Glutamatergic neuron (in vitro differentiated cells): ENCODE measurements at places on chromosomes 1 and 21.

DNA sequence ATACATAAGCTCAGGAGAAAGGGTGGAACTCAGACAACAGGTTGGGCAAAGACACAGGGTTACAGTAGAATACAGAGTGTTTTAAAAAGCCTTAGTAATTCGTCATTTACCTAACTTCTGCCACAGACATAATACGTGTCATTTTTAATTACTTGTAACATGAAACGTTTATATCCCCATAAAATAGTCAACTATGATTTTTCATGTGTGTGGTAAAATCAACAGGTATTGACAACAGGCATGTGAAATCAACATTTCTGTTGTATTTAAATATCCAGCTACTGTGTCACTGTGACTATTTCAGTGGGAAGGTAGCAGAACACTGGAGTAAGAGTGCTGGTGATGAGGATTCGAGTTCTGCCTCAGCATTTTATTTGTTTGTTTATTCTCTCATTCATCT is 5.7 kb downstream of the FAM163A start:
- no peak for DNase-seq
- no peak overlapping the region for H3K4me3 ChIP-seq
- H3K27me3 ChIP-seq, result peaks cover 21% of the 10 kb centered on the region
- no peak overlapping the region for H3K27ac ChIP-seq
- peaks cover 19% of the 10 kb centered on the region for H3K36me3 ChIP-seq

DNA sequence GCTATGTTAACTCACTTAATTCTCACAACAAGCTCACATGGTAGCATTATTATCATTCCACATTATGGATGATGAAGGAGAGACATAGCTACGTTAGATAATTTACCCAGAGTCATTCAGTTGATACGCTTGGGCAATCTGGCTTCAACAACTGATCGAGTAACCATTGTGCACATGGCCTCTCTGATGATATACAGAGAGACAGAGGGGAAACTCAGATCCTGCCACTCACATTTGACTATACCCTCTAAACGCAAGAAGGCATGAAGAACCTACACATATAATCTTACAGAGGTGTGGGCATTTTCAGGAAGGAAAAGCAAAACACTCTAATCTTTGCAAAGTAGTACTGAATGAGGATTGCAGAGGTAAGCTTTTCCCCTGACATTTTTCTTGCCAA is 360.1 kb downstream of the BARHL2 start:
- no peak overlapping the region for H3K4me3 ChIP-seq
- no peak overlapping the region for H3K27ac ChIP-seq
- H3K27me3 ChIP-seq, result peaks cover 3% of the 10 kb centered on the region
- H3K4me1 ChIP-seq, result peaks cover 6% of the 10 kb centered on the region

DNA sequence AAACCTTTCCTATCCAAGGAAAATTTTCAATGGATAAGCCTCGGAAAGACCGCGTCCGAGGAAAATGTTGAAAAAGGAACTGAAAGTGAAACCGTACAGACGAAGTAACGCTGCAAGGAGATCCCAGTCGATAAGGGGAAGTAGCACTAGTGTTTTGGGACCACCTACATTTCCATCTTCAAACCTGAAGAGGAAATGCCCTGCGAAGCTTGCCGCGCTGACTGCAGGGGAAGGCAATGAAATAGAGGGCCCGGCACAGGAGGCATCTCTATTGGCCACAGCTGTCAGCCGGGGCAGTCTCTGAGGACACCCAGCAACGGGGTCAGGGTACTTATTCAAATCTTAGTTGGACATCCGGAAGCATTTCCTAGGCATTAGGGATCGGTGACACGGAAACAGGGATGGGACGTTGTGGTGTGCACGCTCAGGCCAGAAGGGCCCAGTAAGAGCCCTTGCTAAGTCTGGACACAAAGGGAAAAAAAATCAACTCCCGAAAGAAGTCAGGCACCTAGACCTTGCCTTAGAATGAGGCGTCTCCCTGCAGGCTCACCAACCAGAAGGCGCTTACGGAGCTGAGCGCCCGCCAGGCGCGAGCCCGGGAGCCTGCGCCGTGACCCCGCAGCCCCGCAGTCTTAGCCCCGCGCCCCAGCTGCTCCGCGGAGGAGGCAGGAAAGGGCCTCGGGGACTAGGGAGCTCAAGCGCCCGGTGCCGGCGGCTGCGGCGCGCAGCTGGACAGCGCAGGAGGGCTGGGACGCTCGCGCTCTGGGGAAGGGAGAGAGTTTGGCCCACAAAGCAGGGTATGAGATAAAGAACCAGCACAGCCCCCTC is 655 bp downstream of the USF1 start:
- DNase-seq, result peak; percentile 87
- H3K4me1 ChIP-seq, result peaks cover 9% of the 10 kb centered on the region
- peak overlapping the region; percentile 97 for H3K4me3 ChIP-seq
- H3K36me3 ChIP-seq, result peaks cover 17% of the 10 kb centered on the region
- H3K27ac ChIP-seq, result peak overlapping the region; percentile 100

DNA sequence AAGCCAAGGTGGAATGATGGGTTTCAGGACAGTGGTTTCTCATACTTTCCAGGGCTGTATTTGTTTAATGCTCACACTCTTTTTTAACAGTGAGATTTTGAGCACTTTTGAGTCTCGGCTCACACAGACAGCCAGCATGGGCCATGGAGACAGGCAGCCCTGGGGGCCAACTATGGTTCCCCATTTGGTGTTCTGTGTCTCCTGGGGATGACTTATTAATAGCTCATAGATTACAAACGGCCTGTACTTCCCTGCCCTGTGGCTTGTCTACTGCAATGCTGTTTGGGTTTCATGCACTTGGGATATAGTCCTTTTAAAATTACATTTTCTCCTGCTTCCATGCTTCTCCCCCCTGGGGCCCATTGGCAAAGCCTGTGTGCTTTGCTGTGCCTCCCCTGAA is 178.3 kb downstream of the KCNJ6 start:
- H3K4me1 ChIP-seq, result peaks cover 31% of the 10 kb centered on the region
- no peak for DNase-seq
- H3K27ac ChIP-seq, result no peak overlapping the region
- peak overlapping the region; percentile 34 for H3K4me3 ChIP-seq
- no peaks in the 10 kb centered on the region for H3K27me3 ChIP-seq

DNA sequence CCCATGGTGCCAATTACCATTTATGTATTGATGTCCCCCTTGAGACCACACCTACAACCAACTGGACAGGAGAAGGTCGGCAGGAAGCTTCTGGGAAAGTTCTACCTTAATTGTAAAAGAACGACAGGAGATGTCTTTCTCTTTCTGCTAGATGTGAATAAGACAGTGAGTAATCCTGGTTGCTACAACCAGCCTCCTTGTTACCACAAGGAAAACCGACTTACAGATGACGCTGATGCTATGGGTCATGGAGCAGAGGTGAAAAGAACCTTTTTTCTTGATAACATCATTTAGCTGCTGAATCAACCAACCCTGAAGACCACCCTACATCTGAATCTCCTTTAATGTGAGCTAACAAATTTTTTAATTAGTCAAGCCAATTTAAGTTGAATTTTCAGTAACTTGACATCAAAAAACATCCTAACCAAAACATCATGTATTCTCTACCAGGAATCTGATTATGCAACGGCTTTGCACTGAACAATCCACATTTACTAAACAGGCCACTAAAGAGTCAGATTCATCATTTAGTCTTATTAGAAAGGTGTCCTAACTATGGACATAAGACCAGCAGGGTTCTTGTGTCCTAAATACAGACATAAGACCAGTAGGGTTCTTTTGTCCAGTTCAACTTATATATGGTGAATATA is 23.0 kb downstream of the RGS2 start:
- no peaks in the 10 kb centered on the region for H3K36me3 ChIP-seq
- H3K4me1 ChIP-seq, result peaks cover 7% of the 10 kb centered on the region
- H3K4me3 ChIP-seq, result no peak overlapping the region
- DNase-seq, result no peak
- no peak overlapping the region for H3K27ac ChIP-seq

GRCh38 chr21:41068967-41069642 is 98.9 kb upstream of the BACE2 start:
- DNase-seq, result peak; percentile 93
- no peaks in the 10 kb centered on the region for H3K36me3 ChIP-seq
- H3K27ac ChIP-seq, result no peak overlapping the region
- peaks cover 11% of the 10 kb centered on the region for H3K4me1 ChIP-seq
- H3K27me3 ChIP-seq, result no peaks in the 10 kb centered on the region
- peak overlapping the region; percentile 79 for H3K4me3 ChIP-seq

GRCh38 chr1:219427989-219428388 is 184.9 kb downstream of the ZC3H11B start:
- no peak overlapping the region for H3K4me3 ChIP-seq
- H3K4me1 ChIP-seq, result no peaks in the 10 kb centered on the region
- H3K27me3 ChIP-seq, result no peaks in the 10 kb centered on the region
- H3K27ac ChIP-seq, result no peak overlapping the region

DNA sequence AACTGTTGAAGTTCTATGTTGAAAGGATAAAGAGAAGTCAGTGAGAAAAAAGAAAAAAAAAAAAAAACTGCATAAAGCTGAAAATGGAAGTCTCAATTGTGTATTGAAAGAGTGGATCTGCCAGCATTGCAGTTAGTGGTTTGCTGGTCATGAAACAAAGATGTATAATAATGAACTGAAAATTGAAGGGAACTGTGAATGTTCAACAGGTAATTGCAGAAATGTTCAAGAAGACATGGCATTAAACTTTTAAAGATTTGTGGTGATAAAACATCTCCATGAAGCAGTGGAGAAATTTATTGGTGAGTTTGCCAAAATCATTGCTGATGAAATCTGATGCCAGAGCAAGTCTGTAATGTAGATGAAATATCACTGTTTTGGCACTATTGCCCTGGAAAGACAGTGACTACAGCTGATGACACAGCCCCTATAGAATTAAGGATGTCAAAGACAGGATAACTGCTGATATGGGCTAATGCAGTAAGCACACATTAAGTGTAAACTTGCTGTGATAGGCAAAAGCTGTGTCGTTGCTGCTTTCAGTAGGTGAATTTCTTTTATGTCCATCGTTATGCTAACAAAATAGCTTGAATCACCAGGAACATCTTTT is 71.0 kb downstream of the RD3 start:
- H3K27me3 ChIP-seq, result no peaks in the 10 kb centered on the region
- no peaks in the 10 kb centered on the region for H3K4me1 ChIP-seq
- peaks cover 9% of the 10 kb centered on the region for H3K36me3 ChIP-seq
- no peak for DNase-seq
- no peak overlapping the region for H3K4me3 ChIP-seq

DNA sequence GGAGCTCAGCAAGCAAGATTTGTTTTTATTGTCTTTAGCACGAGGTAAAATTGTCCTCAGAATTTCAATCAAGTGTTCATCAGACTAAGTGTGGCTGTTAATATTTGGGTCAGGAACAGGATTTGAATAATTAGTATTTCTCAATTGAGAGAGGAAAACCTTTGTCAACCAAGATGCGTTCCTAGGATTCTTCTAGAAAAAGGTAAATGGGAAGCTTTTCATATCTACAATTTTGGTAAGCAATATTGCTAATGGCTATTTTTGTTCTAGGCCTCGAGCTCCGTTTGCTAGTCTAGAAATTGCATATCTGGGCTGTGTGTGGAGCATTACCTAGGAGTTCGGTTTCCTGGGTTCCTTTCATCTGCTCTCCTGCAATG is 4.1 kb upstream of the PIGV start:
- peaks cover 5% of the 10 kb centered on the region for H3K36me3 ChIP-seq
- no peak for DNase-seq
- H3K27ac ChIP-seq, result no peak overlapping the region
- no peak overlapping the region for H3K4me3 ChIP-seq

- no peak for DNase-seq
- no peaks in the 10 kb centered on the region for H3K36me3 ChIP-seq
- peaks cover 1% of the 10 kb centered on the region for H3K27me3 ChIP-seq
- H3K4me3 ChIP-seq, result no peak overlapping the region
Measured at GRCh38 chr1:211480941-211481545, 10.9 kb downstream of the RD3 start.

GRCh38 chr1:143680304-143680703 is 291.5 kb downstream of the FAM72C start:
- no peak overlapping the region for H3K27ac ChIP-seq
- no peaks in the 10 kb centered on the region for H3K4me1 ChIP-seq
- no peak overlapping the region for H3K4me3 ChIP-seq

GRCh38 chr1:8018492-8019228 is 7.4 kb downstream of the ERRFI1 start:
- no peak for DNase-seq
- H3K36me3 ChIP-seq, result no peaks in the 10 kb centered on the region
- no peak overlapping the region for H3K4me3 ChIP-seq
- H3K27me3 ChIP-seq, result no peaks in the 10 kb centered on the region
- H3K4me1 ChIP-seq, result peaks cover 5% of the 10 kb centered on the region

DNA sequence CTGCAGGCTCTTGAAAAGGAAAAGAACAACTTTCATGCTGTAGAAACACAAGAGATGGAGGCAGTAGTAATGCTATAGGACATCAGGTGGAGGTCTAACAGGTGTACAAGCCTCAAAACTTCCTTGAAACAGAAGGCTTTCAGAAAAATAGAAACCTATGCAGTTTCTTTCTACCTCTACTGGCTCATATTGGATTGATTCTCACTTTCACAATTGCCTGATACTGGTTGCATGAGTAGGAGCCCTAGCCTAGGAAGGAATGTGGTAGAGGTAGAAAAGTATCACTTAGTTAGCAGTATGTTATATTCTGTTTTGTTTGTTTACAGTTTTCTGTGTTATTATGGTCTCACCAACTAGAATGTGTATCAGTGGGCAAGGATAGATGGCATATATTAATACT is 175.4 kb upstream of the GORAB start:
- no peak for DNase-seq
- no peaks in the 10 kb centered on the region for H3K4me1 ChIP-seq
- peaks cover 2% of the 10 kb centered on the region for H3K27me3 ChIP-seq
- no peaks in the 10 kb centered on the region for H3K36me3 ChIP-seq
- no peak overlapping the region for H3K27ac ChIP-seq

DNA sequence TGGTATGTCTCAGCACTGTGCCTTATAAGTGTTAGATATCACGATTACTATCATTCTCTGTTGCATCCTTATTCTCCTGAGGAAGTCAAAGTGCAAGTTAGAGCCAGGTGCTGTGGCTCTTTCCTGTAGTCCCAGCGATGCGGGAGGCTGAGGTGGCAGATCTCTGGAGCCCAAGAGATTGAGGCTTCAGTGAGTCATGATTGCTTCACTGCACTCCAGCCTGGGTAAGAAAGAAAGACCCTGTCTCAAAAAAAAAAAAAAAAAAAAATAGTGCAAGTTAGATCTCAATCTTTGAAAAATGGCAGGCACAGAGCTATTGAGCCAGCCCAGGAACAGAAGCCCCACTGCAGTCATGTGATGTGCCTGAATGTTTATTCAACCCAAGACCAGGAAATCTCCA is 147.8 kb upstream of the POGK start:
- DNase-seq, result no peak
- H3K4me3 ChIP-seq, result no peak overlapping the region
- H3K27ac ChIP-seq, result no peak overlapping the region
- H3K4me1 ChIP-seq, result no peaks in the 10 kb centered on the region

GRCh38 chr1:84996846-84997666 is at the start of gene MCOLN2:
Gene MCOLN2 (minus strand): TSS chr1:84997113. CDS start chr1:84996872, 241 bp downstream.
- no peak within 1 kb of the TSS for H3K27ac ChIP-seq
- peaks cover 6% of the 10 kb centered on the region for H3K27me3 ChIP-seq
- no peaks in the 10 kb centered on the region for H3K36me3 ChIP-seq
- peak; percentile 52 for DNase-seq
- H3K4me3 ChIP-seq, result peak within 1 kb of the TSS; percentile 88

GRCh38 chr1:178232108-178232507 is 138.2 kb downstream of the RASAL2 start:
- peaks cover 4% of the 10 kb centered on the region for H3K4me1 ChIP-seq
- H3K27ac ChIP-seq, result no peak overlapping the region
- no peak for DNase-seq
- no peaks in the 10 kb centered on the region for H3K27me3 ChIP-seq
